ENCODE measurements at places on chromosomes 5 and 9.

DNA sequence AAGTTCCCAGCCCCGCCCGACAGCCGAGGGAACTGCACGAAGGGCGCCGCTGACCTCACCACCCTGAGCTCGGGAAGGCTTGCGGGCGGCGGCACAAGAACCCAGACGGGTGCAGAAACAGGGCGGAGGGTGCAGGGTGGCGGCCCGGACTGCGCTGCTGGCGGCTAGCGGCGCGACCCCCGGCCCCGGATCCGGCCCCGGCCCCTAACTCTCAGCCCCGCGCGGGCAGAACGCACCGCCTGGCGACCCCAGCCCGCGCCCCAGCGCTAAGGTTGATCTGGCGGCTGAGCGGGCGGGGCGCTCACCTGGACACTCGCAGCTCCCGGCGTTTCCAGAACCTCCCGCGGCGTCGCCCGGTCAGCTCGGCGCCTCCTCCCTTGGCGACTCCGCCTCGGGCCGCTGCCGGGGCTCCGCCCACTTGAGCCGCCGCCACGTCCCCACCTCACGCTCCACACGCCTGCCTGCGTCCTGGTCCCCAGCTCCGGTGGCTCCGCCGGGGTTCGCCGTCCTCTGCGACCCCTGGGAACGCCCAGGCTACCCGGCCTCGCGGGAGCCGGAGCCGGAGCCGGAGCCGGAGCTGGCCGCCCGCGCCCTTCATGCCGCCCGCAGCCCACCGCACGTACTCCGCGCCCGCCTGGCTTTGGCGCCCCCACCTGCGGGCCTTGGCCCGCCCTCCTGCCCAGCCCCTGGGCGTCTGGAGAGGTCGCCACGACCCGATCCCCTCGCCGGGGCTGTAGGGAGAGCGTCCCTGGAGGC lies at the start of gene P4HA2:
Gene P4HA2, minus strand, starts transcription at position 369 of the 756 bp plus-strand sequence. CDS start 9,227 bp downstream, outside the sequence.
- peak; percentile 35 for DNase-seq

- DNase-seq, result no peak
Measured at GRCh38 chr9:16335788-16336580, 534.5 kb downstream of the BNC2 start.

GRCh38 chr5:6552612-6553011 lies 80.2 kb downstream of the NSUN2 start:
- DNase-seq, result no peak

DNA sequence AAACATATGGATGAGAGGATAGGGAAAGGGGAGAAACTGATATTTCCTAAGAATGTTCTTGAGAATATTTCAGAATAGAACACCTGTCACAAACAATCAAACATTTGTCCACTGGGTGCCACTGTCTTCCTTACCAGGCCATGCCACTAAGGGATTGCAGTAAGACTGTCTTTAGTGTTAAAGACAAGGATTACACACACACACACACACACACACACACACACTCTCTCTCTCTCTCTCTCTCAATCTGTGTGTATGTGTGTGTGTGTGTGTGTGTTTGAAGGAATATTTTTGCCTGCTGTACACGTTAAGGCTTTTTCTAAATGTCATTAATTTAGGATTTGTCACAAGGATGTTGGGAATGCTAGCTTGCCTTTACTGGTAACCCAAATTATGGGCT lies 54.4 kb downstream of the CCDC192 start:
- DNase-seq, result no peak

DNA sequence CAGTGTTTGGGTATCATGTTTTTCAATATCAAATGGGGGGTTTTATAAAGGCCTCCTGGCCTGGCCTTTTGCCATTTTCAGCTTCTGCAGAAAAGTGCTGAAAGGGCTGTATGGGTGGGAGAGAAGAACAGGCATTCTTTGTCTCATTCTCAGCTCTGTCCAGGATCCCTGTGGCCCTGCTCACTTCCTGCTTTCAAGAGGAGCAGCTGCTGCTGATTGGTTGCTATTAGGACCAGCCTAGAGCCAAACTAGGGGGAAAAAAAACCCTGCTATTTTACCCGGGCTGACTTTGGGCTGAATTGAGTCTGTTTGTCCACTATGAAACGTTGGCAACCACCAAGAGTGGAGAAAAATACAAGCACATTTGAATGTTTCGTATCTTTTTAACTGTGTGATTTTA lies 117.1 kb downstream of the CMYA5 start:
- DNase-seq, result no peak

DNA sequence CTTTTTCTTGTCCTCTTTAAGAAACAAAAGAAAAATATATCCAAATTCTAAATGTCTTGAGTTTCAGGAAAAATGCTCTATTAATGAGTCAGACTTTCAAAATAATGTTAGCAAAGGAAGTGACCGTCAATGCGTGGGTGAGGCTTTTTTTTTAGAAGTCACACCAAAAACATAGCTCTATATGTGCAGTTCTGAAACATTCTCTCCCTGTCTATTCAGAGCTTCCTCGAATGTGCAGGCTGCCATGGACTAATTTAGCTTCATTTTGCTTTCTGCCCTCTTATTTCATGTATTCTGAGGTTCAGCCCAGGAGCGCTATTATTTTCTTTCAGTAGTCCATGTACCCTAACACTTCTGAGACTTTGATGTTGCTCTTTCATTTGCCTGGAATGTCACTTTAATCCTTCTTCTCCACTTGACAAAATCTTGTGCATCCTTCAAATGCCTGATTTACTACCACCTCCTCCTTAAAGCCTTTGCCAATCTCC lies 72.5 kb upstream of the RASA1 start:
- DNase-seq, result no peak

GRCh38 chr9:136975644-136976043 lies 1.7 kb upstream of the PTGDS start:
- DNase-seq, result no peak

- no peak for DNase-seq
Measured at GRCh38 chr5:137954131-137954879, 65.0 kb downstream of the PKD2L2 start.

- no peak for DNase-seq
Measured at GRCh38 chr9:34254141-34254913, 74.7 kb downstream of the KIF24 start.

DNA sequence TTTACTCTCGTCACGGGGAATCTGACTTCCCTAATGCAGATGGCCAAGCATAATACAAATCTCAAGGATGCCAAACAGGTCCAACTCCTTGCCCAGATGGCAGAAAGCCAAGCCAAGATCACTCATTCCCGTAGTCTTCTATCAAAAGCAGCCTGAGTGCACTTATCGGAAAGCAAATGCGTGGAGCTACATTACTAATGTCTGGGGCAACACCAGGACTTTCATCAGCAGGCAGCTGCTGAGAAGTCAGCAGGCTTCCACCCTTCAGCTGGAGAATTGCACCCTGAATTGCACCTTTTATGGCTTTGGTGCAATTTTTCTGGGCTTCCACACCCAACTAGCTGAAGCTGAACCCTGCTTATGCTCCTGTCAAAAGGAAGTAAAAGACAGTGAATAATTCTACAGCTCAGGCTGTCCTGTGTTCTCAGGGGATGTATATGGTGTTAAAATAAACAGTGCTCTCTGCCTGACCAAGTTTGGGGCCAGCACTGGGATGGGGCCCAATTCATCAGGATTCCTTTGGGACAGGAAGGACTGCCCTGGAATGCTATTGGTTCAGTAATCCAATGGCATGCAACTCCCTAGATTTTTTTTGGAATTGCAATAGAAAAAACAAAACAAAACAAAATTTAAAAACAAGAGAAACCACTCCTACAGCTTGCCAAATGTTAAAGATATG lies 92.6 kb downstream of the DPYSL3 start:
- no peak for DNase-seq

DNA sequence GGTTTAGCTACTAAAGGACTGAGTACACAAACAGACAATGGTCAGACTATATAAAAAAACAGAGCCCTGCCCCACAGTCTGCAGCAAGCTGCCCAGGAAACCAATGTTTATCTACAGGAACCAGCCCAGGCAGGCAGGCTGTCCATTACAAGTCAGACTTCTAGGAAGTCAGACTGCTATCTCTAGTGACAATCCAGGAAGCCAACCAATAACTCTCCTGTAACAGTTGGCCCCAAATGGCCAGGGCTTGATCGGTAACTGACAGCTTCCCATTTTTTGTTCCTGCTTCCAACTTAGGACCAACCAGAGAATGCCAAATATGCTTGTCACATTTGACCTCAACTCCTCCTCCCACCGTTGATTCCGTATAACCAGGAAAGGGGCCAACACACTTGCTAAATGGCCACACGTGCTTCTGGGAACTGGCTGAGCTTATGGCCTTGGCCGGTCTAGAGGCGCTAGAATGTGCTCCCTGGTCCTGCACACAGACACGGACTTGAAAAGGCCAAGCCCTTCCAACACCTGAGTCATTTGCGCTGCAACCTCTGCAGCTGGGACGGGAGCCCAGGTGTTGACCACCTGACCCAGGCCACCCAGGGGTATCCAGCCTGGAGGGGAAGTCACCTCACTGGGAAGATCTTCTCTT lies 79.6 kb upstream of the CDK20 start:
- no peak for DNase-seq

DNA sequence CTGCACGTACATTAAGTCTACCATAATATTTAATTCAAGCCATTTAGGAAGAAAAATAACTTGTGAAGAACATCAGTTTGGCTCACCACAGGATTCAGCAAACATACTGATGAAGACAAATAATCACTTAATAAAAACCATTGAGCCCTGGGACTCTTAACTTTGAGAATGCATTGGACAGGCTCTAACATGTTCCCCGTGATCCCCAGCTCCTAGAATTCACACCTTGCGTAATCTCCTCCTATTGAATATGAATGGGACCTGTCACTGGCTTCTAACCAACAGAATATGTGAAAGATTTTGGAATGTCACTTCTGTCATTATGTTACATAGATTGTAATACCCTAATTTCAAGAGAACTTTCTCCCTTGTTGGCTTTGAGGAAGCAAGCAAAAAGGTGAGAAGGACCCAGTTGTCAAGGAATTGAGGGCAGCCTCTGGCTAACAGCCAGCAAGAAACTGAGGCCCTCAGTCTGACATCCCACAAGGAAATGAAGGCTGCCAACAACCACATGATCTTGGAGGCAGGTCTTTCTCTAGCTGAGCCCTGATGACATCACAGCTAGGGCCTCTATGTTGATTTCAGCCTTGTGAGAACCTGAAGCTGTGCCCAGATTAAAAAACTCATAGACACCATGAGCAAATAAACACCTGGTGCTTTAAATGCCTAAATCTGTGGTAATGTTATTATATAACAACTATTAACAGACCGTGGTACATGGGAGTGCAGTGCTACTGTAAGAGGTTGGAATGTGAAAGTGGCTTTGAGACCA lies 433.2 kb downstream of the SEMA5A start:
- DNase-seq, result no peak

GRCh38 chr5:81657386-81657785 lies 93.5 kb downstream of the SSBP2 start:
- DNase-seq, result no peak

DNA sequence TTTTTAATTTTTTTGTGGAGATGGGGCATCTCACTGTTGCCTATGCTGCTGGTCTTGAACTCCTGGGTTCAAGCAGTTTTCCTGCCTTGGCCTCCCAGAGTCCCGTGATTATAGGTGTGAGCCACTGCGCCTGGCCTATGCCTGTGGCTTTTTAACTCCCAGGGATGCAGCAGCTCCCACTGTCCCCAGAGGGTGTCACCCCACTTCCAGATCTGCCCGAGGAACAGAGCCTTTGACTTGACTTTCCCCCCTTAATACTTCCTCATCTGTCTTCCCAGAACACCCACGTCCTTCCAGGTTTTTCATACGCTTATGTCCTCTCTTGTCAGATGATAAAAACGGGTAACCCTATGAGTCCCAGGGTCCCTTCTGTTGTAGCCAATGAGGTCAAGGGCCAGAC lies 7.6 kb upstream of the PRRC2B start:
- DNase-seq, result no peak

GRCh38 chr9:89177012-89177943 lies 1.3 kb downstream of the SHC3 start:
- DNase-seq, result no peak

GRCh38 chr5:1523480-1523792 lies 324 bp downstream of the LPCAT1 start:
- DNase-seq, result no peak

GRCh38 chr5:131242728-131243255 lies 21.1 kb upstream of the CDC42SE2 start:
- no peak for DNase-seq

GRCh38 chr9:16099732-16100536 lies 547.1 kb downstream of the CCDC171 start:
- DNase-seq, result no peak

All from activated CD8-positive, alpha-beta memory T cell treated with anti-CD3 and anti-CD28 coated beads, Interleukin-2, amount 50 U/mL, for 4 hours (primary cell).